ENCODE measurements at places on chromosomes 4 and X.

DNA sequence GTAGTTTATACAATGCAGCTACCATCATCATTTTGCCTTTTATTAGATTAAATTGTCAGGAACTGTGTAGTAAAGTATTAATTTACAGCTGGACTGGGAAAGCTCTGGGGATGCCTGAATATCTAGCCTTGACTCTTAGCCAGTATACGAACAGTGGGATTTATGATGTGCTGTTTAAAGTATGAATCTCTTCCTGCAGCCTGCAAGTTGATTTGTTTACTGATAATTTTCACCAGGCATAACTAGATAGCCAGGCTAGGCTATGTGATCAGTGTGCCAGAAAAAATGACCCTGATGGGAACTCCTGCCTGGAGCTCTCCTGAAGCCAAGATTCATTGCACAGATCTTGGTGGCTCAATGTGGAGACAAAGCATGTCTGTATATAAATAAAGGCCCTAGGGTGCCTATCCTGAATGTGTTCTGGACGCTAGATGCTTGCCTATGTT, 119.2 kb downstream of the SCLT1 start:
- no peak for DNase-seq

GRCh38 chrX:129719931-129720530, 18.7 kb upstream of the XPNPEP2 start:
- no peak for DNase-seq

GRCh38 chrX:132636080-132636479, 147.2 kb upstream of the MBNL3 start:
- no peak for DNase-seq

DNA sequence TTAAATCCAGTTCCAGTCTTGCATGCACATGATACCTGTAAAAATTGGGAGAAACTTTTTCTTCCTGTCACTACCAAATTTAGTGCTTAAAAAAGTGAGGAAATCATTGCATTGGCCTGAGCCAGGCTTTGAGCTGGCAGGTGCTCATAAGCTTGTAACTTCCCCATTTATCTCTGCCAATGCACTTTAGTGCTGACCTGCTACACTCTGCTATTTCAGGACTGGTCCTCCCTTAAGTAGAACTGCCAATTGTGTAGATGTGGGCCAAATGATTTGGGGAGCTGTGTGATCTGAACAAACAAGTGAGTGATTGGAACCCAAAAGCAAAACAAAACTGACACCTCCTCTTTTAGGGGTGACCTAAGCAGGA, 51.8 kb downstream of the ZNF827 start:
- no peak for DNase-seq

- no peak for DNase-seq
Measured at GRCh38 chrX:101262590-101262989, 28.5 kb downstream of the TAF7L start.

DNA sequence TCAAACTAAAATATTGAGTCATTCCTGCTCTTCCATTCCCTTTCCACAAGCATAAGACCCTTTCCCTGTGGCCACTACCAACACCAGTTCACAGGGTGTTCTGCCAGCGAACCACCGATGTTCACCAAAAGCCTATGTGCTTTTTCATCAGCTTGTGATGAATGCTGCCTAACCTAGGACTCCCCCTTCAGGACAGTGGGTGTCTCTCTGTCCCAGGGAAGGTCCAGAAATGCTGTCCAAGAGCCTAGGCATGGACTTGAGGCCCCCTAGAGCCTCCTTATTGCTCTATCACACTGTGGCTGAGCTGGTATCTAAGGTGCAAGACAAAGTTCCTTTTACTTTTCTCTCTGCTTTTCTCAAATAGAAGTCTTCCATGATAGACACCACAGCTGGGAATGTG, 1015.6 kb downstream of the PCDH19 start:
- DNase-seq = no peak

- DNase-seq = no peak
Measured at GRCh38 chrX:39016556-39016955, 215.3 kb downstream of the MID1IP1 start.

GRCh38 chrX:57678686-57679428, 1.2 kb downstream of the NLRP2B start:
- DNase-seq = no peak

- DNase-seq = no peak
Measured at GRCh38 chr4:13893987-13894386, 266.5 kb upstream of the BOD1L1 start.

DNA sequence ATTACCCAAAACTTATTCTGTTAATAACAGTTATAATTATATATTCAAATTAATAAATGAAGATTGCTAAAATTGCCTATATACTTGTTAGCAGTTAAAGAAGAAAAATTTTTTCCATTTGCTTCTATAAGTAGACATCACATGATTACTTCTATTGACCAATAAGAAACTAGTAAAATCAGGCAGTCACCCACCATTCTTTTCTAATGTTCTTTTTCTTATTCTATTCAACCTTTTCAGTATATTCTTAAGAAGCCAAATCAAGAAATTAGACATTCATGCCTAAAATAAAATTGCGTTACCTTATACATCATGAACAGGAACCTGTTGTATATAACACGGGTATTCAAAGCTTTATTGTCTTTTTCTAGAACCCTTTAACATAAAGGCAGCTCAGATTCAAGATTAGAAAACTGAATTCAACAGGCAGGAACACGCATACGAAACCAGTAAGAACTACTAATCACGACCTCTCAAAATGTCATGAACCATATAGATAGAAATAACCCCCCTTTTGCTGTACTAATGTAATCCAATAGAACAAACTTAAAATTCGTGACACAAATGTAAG, 568.1 kb upstream of the DIPK2B start:
- no peak for DNase-seq

- no peak for DNase-seq
Measured at GRCh38 chr4:155705664-155706063, 39.0 kb downstream of the GUCY1A1 start.

DNA sequence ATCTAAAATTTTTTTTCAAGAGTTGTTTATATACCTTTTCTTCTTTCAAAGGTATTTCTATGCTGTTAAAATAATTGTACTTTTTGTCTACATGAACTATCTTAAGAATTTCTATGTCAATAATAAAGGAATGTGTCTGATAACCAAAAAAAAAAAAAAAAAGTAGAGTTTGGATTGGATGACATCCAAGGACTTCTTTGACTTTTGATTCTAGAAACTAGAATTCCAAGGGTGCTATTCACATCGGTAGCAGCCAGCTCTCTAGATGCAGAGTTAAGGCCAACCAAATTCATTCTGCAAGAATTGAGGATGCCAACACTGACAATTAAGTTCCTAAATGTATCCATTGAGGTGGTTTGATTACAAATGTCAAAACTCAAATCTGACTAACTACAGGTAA, 42.0 kb upstream of the PRKG2 start:
- no peak for DNase-seq

GRCh38 chr4:5385741-5386311, 322.5 kb downstream of the EVC2 start:
- no peak for DNase-seq

- no peak for DNase-seq
Measured at GRCh38 chr4:61827907-61828391, 627.8 kb downstream of the ADGRL3 start.

DNA sequence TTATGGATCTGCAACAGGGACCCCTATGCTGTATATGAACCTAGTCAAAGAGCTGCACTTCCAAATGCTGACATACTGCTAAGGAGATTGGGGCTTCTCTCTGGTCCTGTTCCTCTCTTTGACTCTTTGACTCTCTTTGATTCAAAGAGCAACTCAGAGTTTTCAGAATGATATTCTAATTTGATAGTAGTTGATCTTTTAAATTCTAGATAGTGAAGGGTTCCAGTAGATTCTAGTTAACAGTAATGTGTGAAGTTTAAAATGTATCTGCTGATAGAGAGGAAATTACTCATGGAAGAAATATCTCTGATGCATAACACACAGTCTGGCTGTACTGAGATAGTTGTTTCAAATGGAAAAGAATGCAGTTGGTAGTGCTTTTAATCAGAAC, 239.1 kb downstream of the RASL11B start:
- DNase-seq = no peak

GRCh38 chr4:86855572-86855971, 6.4 kb upstream of the SLC10A6 start:
- no peak for DNase-seq

GRCh38 chr4:163279713-163280112, 52.7 kb downstream of the NPY1R start:
- no peak for DNase-seq

DNA sequence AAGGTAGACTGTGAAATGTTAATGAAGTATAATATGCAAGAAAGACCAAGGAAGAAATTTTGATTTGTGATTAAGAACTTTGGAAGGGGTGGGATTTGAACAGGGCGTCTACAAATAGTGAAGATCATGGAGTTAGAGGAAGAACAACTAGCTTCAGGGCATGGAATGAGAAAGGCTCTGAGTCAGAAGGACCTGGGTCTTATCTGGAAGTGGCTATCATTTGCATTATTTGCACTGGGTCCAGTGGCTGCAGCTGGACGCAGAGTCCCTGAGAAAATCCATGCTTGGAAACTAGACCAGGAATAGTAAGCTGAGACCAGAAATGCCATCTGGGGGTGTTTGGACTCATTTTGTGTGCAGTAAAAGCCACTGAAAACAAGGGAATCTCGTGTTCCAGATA, 4.3 kb upstream of the LIMCH1 start:
- DNase-seq = no peak

- no peak for DNase-seq
Measured at GRCh38 chrX:24391389-24391788, 30.9 kb downstream of the SUPT20HL1 start.

GRCh38 chr4:1018147-1019020, 7.0 kb downstream of the FGFRL1 start:
- no peak for DNase-seq

DNA sequence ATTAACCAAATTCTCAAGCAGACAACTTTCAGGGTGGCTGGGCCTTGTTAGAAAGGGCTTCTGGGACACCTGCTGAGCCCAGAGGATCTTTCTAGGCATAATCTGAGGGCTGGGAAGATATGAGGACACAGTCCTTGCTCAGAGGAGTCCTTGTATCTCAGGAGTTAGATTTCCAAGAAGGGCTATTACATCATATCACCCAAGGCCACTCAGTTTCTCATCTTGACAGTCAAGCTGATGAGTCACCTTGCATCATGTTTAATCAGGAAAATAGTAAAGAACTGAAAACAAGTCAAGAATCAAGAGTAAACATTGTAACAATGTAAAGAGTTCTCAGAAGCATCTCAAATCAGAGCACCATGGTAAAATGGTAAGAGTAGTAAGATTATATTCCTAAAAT, 4.0 kb downstream of the PCYT1B start:
- DNase-seq = no peak

- no peak for DNase-seq
Measured at GRCh38 chrX:17697191-17697590, 40.1 kb upstream of the SCML1 start.

DNA sequence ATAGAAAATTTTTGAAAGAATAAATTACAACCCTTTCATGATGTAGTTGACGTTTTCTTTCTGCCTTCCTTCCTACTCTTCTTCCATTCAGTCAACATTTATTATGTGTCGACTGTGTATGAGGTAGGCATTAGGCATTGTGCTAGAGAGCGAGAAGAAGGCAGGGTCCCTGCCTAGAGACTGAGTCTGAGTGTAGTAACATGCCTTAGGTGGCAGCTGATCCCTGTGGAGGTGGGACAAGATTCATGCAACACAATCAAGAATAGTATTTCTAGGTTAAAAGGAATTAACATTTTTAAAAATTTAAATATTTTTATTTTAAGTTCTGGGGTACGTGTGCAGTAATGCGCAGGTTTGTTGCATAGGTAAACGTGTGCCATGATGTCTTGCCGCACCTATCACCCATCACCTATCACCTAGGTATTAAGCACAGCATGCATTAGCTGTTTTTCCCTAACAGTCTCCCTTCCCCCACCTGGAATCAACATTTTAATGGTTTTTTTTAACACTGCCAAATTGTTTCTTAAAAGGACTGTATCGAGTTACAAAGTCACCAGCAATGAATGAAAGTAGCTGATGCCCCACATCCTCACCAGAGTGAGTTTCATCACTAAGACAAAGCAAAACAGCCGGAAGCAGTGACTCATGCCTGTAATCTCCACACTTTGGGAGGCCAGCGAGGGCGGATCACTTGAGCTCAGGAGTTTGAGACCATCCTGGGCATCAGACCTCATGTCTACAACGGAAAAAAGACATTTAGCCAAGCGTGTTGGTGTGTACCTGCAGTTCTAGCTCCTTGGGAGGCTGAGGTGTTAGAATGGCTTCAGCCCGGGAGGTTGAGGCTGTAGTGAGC, 84.0 kb downstream of the WWC2 start:
- DNase-seq = peak; percentile 30

DNA sequence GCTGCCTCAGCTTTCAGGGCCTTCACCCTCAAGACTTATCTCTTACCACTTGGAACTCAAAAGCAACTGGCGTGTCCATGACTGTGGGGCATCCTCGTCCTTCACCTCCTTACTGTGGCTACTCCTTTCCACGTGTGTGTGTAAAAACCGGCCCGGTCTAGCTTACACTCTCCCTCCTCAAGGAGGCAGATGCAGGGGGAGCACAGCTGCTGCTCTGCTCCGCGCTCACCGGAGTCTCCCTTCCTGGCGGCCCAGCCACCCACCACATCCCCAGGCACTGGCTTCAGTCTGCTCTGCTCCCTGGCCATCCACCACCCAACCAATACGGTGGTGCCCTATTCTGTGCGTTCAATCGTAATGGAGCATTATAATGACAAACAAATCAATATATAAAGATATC, 8.3 kb downstream of the RNF212 start:
- DNase-seq = no peak

DNA sequence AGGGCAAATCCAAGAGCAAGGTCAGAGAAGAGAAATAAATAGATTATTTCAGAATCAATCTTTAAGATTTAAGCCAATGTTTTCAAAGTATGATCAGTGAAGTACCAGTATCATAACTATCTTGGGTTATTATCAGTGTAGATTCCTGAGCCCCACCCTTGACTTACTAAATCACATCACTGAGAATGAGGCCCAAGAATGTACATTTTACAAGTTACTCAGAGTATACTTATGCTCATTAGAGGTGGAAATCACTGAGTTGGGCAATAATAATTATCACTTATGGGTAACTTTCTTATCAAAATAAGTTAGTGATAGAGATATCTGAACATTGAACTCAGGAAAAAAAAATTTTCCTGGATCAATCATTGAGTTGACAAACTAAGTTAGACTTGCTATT, 121.6 kb upstream of the NOCT start:
- no peak for DNase-seq

DNA sequence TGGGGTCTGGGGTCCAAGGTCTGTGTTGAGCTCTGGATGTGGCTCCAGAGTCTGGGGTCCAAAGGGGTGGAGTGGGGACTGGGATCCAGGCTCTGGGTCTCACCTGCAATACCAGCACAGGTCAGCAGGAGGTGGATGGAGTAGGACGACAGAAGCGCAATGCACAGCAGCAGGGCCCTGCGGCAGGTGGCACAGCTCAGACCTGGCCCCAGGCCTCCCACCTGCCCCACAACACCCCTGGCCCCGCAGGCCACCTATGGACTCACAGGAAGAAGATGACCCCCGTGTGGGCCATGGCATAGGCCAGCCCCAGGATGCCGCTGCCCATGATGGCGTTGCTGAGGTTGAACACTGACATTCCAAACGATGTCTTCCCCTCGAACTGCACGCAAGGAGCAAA, 3.4 kb downstream of the SLC38A5 start:
- no peak for DNase-seq

Measured in SIG-M5 (cell line).